ENCODE measurements at places on chromosomes 2 and 18.

DNA sequence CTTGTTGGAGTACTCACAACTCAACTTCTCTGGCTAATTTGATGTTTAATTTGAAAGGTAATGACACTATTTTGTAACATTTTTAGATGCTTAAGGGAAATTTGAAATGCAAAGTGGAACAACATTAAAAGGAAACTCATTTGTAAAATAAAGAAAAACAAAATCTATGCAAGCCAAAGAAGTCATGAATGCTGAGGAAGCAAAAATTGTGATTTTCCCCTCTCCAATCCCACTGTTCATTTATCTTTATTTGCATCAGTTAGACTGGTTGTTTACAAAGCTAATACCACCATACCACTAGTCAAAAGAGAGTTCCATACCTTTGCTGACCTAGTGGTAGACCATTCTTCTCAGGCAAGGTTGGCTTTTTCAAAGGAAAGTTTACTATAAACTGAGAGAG is 2.2 kb upstream of the B4GALT6 start:
- DNase-seq, result no peak

- DNase-seq, result no peak
Observed at GRCh38 chr2:155653176-155653575, 679.3 kb downstream of the NR4A2 start.

- DNase-seq, result no peak
Observed at GRCh38 chr2:172231508-172231907, 128.8 kb upstream of the DLX2 start.

DNA sequence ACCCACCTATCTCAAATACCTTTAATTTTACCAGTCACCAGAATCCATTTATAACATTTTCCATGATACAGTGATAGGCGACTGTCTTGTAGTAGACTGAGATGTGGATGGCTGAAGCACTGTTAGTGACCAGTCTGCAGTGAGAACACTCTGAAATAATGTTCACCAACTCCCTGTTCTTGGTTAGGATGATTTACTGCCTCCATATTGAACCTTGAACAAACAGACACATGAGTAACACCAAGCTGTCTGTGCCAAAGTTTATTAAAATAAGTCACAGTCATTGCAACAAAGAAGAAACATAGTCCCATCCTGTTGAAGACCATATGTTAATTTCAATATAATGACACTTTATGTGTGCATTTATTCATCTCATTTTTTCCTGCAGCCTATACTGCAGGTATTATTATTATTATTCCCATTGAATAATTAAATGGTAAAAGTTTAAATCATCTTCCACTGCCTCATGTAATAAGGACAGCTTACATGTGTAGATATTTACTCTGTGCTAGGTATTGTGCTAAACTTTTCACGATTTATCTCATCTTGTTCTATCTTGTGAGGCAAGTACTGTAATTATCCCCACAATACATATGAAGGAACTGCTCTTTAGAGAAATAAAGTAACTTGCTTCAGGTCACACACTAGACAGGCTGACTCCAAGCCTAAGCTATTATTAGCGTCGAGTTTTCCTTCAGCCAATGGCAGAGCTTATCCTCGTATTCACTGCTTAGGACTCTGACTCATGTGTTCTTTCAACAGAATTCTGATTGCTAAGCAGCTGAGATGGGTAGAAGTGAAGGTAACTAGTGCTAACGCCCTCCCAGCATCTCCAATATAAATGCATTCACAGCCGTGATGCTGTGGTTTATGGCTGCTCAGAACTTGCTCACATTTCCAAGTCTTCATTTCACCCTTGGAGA is 62.5 kb downstream of the ONECUT2 start:
- no peak for DNase-seq

- no peak for DNase-seq
Observed at GRCh38 chr2:232889876-232890401, 19.9 kb downstream of the SNORC start.

GRCh38 chr2:59232394-59233165 is 991.5 kb upstream of the FANCL start:
- DNase-seq, result no peak

- DNase-seq, result no peak
Observed at GRCh38 chr18:36560187-36560586, 262.7 kb downstream of the FHOD3 start.
